ENCODE measurements at places on chromosomes 11 and 22.

DNA sequence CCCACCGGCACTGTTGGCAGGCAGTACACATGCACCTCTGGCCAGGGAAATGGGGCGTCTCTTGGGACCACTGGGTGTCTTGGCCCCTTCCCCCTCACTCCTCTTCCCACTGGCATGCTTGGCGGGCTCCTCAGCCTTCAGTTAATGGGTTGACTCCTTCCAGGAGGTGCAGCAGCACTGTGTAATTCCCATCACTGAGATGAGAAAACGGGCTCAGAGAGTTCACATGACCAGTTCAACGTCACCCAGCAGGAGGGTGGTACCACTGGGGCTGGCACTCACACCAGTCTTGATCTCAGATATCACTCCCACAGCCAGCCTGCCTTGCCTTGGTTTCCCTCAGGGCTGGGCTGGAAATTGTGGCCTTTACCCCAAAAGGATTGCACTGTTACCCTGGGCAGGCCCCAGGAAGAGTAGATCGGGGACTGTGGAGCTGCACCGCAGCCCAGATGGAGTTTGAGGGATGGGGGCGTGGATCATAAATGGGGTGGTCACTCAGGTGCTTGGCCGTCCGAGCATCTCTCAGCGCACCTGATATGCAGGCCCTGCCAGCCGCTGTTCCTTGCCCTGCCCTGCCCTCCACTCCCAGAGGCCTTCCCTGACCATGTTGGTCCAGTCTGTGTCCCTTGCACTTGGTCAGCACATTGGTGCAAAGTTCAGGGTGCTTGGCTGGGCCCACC, 16.9 kb downstream of the CAPN5 start:
- DNase-seq, result no peak

- no peak for DNase-seq
These were observed 263.4 kb upstream of the DDI1 start for GRCh38 chr11:103773059-103773458.

DNA sequence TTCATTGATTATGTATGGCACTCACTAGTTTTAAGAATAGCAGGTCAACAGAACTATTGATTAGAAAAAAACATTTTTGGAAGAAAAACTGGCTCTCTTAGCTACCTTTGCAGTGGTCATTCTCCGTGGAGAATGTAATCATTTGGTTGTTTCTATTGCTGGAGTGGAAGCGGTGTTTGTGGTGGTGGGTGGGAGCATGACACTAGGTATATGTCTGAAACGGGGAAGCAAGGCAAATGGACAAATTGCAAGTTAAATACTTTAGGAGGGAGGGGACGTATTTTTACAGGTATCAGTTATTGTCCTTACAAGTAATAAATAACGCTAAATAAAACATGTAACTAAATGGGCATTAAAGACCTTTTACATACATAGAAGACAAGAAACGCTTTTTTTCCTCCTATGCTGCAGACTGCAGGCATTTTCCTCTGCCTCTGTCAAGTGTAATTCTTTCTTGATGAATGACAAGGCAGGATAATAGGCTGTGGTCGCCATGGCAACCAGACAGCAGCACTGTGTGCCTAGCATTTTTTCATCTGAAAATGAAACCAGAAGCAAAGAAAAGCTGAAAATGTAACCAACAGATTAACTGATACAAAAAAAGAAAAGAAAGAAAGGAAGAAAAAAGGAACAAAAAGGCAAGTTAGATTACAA, 46.2 kb downstream of the BLID start:
- DNase-seq, result no peak

DNA sequence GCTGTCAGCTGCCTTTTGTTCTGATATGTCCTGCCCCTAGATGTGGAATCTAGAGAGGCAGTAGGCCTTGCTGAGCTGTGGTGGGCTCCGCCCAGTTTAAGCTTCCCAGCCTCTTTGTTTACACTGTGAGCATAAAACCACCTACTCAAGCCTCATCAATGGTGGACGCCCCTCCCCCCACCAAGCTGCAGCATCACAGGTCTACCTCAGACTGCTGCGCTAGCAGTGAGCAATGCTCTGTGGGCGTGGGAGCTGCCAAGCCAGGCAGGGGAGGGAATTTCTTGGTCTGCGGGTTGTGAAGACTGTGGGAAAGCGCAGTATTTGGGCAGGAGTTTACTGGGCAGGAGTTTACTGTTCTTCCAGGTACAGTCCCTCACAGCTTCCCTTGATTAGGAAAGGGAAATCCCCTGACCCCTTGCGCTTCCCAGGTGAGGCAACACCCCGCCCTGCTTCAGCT, 98.5 kb downstream of the SMCO4 start:
- no peak for DNase-seq

DNA sequence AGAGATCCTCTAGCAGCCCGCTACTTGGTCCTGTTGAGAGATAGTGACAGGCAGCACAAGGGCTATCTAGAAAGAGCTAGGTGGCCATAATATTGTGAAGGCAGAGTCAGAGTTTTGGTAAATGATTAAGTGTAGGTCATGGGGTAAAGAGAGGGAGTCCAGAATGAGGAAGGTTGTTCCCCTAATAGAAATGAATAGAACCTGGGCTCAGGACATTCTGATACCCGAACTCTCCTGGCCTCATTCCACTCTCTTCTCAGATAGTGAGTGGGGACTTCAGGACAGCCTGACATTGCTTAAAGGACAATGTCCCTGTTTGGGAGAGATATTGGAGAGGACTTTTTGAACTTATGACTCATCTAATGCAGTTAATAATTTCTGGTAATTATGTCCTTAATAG, 20.6 kb downstream of the SLC5A1 start:
- DNase-seq, result no peak

- no peak for DNase-seq
These were observed 119.2 kb downstream of the KCNQ1OT1 start for GRCh38 chr11:2580571-2581001.

DNA sequence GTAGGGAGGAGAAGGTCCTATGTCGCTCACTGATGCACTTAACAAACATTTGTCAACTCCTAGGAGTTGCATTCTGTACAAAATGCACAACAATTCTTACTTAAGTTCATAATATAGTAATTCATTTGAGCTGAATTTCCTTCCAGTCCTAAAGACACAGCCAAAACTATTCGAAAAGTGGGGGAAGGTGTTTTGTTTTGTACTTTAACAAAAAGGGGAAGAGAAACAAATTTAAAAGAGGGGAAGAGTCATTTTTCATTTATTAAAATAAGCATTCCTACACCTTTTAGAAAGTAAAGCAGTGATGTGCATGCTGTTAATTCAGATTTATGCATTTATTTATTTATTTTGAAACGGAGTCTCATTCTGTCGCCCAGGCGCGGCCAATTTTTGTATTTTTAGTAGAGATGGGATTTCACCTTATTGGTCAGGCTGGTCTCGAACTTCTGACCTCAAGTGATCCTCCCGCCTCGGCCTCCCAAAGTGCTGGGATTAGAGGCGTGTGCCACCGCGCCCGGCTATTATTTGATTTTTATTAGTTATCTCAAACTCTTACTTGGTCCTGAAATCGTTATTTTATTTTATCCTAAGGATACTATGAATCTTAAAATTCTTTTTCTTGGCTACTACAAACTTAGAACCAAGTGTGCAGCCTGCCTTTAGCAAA, 1.1 kb upstream of the FANCF start:
- DNase-seq, result no peak

- no peak for DNase-seq
These were observed 112.5 kb downstream of the KCNQ1OT1 start for GRCh38 chr11:2587132-2587930.

GRCh38 chr22:38919631-38920190, 37.7 kb upstream of the APOBEC3A start:
- DNase-seq, result no peak

GRCh38 chr11:117793583-117793982, 3.4 kb downstream of the DSCAML1 start:
- DNase-seq, result no peak

GRCh38 chr11:118618991-118619375, 11.6 kb downstream of the PHLDB1 start:
- DNase-seq, result no peak

- DNase-seq, result no peak
These were observed 15.2 kb downstream of the ENDOD1 start for GRCh38 chr11:95104856-95105255.

DNA sequence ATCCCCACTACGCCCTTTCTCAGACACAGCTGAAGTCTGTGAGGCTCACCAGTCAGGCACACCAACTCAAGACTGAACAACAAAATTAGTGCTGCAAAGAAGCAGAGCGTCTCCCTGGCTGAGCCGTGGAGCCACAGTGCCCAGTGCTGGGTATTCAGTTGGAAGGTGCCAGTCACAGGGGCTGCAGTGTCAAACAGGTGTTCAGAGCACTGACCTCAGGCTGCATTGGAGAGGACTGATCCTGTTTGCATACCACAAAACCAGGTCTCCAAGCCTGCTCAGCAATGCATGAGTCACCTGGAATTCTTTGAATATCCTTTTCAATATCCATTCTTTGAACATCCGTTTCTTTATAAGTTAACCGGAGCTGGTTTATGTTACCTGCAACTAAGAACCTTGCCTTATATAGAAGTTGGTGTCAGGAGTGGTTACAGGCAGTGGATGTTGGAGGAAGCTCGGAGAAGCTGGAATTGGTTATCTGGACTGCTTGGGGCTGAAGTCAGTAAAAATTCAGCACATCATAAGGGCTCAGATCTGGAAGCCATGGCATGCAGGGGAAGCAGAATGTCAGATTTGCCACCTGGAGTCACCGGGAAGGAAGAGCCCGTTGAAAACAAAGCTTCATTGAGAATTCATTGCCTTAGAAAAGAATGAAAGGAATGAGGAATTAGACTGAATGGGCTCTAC, 30.3 kb downstream of the PDGFB start:
- no peak for DNase-seq

DNA sequence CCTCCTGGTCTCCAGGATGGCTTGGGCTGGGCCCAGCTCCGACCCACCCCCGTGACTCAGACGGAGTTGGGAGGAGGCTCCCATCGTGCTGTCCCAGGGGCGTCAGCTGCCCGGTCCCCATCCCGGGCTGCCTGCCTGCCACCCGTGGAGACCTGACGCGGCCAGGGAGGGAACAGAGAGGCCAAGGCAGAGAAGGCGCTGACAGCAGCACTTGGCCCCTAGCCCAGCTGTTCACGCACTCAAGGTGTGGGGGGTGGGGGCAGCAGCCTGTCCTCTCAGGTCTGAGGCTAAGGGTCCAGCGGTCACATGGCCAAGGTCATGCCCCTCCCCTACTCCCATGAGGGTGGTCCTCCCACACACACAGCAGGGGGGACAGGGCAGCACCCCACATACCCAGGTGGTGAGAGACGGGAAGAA, 48.6 kb downstream of the ELFN2 start:
- no peak for DNase-seq

DNA sequence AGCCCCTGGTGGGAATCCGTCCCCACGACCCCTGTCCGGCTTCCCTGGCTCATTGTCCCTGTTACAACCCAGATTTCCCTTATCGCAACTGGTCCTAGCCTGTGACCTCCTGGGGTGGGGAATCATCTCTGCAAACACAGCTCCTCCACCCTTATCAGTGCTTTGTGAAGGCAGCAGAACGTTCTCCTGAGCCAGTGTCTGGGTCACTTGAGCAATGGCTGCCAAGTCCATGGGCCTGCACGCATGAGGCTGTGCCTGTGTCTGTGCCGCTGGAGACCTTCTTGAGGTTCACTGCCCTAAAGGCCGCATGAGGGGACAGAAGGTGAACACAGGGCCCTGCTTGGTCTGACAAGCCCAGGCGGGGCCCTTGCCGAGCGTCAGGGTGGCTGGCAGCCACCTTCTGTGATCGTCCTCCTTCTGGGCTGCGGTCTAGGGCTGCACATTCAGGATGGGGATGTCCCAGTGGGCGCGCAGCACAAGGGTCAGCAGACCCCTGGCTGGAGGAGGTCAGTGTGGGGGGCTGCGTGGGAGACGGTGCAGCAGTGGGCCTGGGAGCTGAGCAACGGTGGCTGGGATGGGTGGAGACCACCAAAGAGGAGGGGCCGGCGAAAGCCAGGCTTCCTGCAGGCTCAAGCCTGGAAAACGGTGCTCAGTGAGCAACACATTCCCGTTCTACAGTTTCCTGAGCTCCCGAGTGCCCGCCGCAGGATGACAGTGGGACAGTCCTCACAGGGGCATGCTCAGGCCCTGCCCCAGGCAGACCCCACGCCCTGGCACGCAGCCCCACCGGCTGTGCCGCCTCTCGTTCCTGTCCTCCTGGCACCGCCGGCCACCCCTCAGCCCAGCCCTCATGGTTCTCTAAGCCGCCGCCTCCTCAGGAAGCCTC, 74.1 kb downstream of the CDKN1C start:
- no peak for DNase-seq

DNA sequence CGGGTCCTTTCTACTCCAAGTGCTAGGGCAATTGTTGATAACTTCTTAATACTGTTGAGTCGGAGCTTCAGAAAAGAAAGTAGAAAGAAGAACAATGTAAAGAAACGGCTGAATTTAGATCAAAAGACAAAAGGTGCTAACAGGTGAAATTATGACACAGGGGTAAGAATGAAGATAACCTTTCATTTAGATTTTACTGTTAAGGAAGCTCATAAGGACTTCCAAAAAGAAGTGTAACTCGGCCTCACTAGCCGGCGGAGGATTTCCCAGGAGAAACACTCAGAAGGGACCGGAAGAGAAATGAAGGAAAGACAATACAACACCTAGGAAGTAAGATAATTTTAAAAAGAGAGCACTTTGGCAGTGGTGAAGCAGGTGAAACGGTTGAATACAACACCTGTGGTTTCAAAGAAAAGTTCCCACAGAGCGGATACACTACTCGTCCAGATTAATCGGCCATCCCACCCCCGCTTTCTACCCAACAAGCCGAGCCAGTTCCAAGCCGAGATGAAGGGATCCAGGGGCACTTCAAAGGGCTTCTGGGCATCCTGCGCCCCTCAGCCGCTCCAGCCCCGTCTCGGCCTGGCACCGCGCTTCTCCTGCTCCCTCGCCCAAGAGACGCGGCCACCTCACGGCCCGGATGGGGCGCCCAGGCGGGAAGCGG, 737 bp downstream of the PPP2R1B start:
- no peak for DNase-seq

- no peak for DNase-seq
These were observed at the start of gene H19 for GRCh38 chr11:1997755-1998154. TSS of gene H19 (minus strand) at chr11:1997842.

DNA sequence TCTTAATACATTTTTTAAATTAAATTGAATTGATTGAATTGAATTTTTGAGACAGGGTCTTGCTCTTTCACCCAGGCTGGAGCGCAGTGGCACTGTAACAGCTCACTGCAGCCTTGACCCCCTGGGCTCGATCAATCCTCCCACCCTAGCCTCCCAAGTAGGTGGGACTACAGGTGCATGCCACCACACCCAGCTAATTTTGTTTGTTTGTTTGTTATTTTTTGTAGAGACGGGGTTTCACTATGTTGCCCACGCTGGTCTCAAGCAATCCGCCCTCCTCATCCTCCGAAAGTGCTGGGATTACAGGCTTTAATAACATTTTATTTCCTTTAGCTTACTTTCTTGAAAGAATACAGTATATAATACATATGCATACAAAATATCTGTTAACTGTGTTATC, 226.9 kb downstream of the BUD13 start:
- DNase-seq, result no peak

GRCh38 chr11:2814751-2815150, 70.8 kb downstream of the CDKN1C start:
- no peak for DNase-seq

Measured in GOT3 (cell line).